ENCODE measurements at places on chromosomes 4 and X.

DNA sequence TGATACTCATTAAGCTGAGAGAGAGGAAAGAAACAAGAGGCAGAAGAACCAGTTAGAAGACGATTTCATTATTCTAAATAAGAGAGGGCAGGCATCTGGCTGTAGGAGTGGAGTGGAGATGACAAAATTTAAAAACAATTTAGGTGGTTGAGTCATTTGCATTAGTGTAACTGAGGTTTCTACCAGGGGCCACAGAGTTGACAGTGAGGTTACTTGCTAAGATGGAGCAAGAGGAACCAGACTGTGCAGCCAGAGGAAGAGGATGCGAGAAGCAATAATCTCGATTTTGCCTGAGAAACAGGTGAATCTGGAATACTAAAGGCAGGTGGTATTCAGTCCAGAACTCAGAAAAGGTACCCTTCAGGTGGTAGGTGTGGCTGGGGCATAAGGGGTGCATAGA is 491.9 kb downstream of the MID1IP1 start:
- no peak for DNase-seq

- DNase-seq, result no peak
Observed at GRCh38 chrX:25941559-25942250, 196.4 kb upstream of the MAGEB18 start.

- DNase-seq, result no peak
Observed at GRCh38 chr4:167032871-167033270, 201.4 kb downstream of the SPOCK3 start.

DNA sequence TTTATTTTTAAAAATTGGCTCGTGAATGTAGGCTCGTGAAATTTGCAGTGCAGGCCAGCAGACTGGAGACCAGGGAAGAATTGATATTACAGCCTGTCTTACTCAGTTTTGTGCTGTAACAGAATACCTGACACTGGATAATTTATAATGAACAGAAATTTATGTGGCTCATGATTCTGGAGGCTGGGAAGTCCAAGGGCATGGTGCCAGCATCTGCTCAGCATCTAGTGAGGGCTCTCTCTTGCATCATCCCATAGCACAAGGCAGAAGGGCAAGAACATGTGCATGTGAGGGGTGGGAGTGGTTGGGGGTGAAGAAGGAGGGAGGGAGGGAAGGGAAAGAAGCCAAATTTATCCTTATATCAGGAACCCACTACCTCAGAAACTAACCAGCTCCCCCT is 13.7 kb upstream of the CLTRN start:
- no peak for DNase-seq

- no peak for DNase-seq
Observed at GRCh38 chrX:140507223-140507981, 2.5 kb upstream of the SOX3 start.

DNA sequence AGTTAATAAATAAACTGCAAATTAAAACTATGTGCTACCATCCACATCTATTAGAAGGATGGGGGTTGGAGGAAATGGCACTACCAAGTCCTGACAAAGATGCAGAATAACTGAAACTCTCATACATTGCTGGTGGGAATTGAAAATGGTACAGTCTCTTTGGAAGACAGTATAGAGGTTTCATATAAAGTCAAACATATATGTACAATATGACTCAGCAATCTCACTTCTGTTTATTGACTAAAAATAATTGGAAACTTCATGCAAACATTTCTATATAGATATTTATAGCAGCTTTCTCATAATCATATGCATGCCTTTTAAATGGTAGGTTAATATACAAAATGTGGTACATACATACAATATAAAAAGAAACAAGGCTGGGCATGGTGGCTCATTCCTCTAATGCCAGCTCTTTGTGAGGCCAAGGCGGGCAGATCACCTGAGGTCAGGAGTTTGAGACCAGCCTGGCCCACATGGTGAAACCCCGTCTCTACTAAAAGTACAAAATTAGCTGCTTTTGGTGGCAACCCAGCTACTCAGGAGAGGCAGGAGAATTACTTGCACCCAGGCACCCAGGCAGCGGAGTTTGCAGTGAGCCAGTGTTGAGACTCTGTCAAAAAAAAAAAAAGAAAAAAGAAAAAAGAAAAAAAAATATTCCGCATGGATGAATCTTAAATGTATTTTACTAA is 225.0 kb upstream of the CXXC4 start:
- no peak for DNase-seq

DNA sequence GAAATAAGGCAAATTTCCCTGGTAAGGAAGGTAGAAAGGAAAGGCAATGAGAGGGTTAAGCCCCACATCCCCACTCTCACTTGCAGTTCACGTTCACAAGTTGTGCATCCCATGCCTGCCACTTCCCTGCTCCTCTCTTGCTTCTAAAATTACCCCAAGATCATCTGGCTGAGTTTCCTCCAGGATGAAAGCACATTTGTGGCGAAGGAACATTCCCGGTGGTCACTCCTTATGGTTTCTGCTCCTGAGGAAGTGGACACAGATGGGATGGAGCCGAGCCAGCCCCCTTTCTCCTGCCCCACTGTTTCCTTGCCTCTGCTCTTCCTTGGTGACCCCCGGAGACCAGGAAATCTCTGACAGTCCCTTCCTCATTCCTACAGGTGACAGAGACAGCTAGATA is 37.5 kb downstream of the SPINK2 start:
- no peak for DNase-seq

GRCh38 chrX:150316564-150316963 is 46.6 kb upstream of the MAMLD1 start:
- no peak for DNase-seq

DNA sequence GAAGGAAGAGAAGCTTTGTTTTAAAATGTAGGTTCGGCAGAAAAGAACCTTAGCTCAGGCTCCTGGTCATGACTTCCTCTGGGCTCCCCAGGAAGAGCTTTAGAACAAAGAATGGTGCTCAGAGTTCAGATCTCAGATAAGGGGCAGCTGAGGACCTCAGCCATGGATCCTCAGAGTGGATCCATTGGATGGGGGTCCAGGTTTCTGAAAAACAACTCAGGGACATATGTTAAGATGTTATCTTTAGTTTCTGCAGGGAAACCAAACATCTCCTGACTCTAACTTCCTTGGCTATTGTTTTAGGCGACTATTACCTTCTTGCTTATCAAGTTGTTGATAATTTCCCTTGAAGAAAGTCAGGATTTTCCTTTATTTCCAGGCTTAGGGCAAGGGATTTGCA is 5.4 kb downstream of the EVC start:
- DNase-seq, result no peak

DNA sequence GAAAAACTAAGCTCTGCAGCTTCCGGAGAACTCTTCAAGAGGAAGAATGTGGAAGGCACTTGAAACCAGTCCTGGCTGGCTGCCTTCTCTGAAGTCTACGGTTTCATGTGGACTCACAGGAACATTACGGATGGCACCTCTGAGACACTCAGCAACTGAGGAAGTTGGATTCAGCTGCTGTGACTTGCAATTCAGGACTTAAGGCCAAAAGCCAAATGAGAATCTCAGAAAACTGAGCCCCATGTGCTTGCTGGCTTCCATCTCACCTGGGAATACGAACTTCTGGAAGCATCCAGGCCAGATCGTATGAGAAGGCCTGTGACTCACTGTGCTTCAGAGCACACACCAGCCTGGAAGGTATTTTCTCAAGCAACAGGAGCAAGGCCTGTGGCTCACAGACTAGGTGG is 107.8 kb upstream of the GPC4 start:
- DNase-seq, result no peak

DNA sequence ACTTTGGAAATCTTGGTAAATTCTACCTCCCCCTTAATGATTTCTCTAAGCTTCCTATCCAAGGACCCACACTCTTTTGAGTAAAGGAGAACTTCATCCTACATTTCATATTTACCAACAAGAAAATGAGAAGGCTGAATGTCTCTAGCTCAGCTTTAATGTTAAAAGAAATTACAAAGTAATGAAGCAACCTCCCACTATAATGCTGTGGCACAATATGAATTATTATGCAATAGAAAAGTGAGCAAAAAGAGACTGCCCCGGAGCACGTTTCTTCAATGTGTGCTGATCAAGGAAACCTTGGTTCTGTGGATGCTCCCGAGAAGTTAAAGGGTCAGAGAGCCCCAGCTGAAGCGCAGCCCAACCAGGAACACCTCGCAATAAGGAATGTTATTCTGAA is 9.1 kb upstream of the TBC1D1 start:
- no peak for DNase-seq

DNA sequence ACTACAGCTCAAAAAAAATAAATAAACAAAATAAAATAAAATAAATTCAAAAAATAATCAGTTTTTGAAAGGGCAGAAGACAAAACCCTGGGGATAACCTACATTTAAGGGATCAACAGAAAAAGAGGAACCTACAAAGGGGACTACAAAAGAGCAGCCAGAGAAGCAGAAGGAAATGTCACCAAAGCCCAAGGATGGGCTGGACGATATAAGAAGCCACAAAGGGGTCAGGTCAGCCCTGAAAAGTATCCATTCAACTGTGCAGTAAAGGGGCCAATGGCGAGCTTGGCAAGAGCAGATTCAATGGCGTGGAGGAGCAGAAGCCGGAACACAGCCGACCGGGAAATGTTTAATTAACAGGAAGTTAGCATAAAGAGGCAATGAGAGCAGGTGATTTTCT is 16.9 kb downstream of the ACOT9 start:
- no peak for DNase-seq

DNA sequence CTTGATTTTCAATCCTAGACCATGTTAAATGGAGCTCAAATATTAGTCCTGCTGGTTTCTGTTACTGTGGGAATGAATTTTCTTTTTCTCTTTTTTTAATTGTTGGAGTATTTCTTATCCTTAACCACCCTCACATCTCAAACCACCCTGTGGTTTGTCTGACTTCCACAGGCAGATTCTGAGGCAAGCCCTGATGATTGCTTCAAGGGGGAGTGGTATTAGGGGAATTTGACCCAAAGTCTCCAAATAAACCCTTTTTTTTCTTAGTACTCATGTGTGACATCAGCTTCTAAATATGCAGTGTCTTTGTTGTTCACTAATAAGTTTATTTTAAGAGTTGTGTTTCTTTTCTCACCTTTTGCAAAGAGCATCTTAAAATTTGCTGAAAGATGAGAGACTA is 810.3 kb downstream of the IL1RAPL1 start:
- DNase-seq, result no peak

GRCh38 chrX:132532097-132532496 is 43.3 kb upstream of the MBNL3 start:
- no peak for DNase-seq

DNA sequence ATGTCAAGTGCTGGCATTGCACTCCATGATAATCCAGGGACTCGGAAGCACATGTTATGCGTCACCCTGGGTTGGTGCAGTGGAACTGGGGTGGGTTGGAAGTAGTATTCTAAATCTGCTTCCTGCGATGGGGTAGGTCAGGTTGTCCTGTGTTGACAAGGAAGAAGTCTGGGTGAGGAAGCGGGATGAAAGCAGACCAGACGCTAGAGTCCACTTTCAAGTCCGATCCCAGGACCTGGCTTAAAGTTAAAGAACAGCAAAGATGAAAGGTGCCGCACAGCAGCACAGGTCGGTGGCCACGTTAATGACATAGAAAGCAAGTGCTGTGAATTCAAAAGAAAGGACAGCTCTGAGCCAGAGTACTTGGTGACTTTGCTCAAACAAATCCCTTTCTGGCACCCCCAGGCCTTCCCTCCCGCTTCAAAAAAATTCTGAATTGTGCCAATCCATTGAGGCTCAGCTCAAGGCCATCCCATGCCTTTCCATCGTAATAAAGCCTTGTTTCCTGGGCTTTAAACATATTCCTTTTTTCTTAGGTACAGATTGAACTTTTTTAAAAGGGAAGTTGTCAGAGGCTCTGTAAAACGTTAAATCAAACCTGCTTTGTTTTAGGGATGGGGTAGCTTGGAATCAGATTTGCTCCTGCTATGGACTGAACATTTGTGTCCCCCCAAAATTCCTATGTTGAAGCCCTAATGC is 117.7 kb downstream of the PTTG2 start:
- no peak for DNase-seq

DNA sequence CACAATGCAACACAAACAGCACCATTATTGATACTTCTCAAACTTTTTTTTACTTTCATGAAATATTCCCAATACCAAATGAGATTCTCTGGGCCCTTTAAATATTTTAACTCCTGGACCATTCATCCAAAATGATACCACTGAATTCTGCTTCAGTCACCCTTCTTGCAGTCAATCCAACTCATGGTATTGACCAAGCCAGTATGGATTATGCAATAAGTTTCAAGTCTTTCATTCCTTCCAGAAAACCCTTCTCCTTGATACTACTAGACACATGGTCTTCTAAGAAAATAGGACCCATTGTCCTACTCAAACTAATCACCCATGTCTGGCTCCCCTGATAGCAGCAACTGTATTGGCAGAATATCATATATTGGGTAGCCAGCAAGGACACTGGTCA is 23.0 kb downstream of the ZNF721 start:
- no peak for DNase-seq

DNA sequence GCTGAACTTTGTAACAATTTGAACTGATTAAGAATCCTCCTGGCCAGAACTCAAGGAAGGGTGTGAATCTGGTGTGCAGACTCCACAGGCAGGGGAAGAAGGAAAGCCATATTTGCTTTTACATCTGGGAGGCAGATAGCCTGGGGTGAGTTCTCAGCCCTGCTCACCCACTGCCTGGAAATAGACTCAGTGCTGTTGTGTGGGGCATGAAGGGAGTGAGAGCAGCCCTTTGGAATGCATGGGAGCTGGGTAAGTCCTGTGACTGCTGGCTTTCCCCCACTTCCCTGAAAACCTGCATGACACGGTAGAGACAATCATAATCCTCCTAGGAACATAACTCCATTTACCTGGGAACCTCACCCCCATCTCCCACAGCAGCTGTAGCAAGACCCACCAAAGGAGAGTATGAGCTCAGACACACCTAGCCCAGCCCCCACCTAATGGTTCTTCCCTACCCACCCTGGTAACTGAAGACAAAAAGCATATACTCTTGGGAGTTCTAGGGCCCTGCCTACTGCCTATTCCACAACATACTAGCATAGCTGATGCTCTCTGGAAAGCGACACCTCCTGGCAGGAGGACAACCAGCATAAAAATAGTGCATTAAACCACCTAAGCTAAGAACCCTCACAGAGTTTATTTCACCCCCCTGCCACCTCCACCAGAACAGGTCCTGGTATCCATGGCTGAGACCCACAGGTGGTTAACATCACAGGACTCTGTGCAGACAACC is 59.3 kb upstream of the UBQLN2 start:
- no peak for DNase-seq

DNA sequence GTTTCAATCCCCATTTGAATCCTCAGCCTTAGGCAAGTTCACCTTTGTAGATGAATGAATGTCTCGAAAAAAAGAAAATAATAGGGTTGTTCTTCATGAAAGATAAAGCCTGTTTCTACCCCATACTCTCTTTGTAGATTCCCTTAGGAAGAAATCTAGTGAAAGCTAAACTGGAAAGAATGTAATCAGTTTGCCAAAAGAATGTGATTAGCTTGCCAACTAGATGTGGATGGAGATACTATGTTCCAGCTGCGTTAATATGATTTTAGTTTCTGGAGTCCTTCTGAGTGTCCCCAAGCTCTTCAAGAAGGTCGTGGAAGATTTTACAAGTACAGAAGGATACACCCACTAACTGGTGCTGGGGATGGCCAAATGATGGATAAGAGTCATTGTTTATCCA is 162.3 kb upstream of the EDNRA start:
- DNase-seq, result no peak

GRCh38 chr4:142846729-142847596 is 862 bp upstream of the INPP4B start:
- DNase-seq, result peak; percentile 32

All from stimulated activated CD8-positive, alpha-beta memory T cell treated with anti-CD3 and anti-CD28 coated beads, Interleukin-15, amount 100 ng/mL, for 48 hours (primary cell).